ENCODE measurements at places on chromosomes 4 and X.

GRCh38 chrX:21991504-21991903 lies 40.6 kb upstream of the PHEX start:
- no peak for DNase-seq

DNA sequence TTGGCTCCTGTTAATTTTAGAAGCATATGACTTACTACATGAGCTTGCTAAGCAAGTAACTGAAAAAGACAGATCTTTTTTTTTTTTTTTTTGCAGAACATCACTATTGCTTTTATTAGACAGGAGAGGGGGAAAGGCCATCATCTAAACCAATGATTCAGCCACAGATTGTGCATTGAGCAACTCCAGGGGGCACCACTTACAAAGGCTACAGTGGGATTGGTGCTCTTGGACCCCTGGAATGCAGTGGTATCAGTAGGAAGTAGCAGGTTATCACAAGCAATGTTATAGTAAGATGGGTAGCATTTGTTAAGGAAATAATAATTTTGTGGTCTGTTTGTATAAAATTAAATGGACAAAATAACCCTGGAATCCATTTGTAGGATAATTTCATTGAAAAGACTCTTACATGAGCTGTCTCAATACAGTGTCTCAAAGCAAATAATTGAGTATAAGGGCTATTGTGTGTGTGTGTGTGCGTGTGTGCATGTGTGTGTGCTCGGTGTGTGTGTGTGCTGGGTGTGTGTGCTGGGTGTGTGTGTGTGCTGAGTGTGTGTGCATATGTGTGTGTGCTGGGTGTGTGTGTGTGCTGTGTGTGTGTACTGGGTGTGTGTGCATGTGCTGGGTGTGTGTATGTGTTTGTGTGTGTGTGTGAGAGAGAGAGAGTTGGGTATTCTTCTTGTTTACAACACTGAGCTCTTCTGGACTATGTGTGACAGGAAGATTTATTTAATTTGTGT lies 296.3 kb downstream of the PCDH7 start:
- no peak for DNase-seq

DNA sequence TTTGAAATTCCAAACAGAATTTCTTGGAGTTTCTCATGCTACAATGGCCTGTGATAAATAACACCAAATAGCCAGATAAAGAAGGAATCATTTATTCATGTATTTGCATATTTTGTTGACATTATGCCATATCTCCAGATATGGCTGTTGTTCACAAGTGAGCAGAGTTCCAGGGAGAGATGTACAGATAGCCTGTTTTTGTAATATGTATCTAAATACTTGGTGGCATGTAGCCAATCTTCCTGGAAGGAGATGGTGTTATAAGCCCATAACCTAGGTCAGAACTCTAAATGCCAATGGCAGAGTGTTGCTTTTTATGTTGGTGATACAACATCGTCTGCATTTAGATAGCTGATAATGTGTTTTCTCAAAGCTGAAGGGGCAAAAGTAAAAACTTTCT lies 292.2 kb downstream of the FBXO8 start:
- no peak for DNase-seq

- no peak for DNase-seq
These were observed 285.0 kb upstream of the DIPK2B start for GRCh38 chrX:45485719-45486118.
